NCI-H1417 treated with DMSO at 0.1 percent for 48 hours (cell line): ENCODE measurements at places on chromosomes 13 and 19.

DNA sequence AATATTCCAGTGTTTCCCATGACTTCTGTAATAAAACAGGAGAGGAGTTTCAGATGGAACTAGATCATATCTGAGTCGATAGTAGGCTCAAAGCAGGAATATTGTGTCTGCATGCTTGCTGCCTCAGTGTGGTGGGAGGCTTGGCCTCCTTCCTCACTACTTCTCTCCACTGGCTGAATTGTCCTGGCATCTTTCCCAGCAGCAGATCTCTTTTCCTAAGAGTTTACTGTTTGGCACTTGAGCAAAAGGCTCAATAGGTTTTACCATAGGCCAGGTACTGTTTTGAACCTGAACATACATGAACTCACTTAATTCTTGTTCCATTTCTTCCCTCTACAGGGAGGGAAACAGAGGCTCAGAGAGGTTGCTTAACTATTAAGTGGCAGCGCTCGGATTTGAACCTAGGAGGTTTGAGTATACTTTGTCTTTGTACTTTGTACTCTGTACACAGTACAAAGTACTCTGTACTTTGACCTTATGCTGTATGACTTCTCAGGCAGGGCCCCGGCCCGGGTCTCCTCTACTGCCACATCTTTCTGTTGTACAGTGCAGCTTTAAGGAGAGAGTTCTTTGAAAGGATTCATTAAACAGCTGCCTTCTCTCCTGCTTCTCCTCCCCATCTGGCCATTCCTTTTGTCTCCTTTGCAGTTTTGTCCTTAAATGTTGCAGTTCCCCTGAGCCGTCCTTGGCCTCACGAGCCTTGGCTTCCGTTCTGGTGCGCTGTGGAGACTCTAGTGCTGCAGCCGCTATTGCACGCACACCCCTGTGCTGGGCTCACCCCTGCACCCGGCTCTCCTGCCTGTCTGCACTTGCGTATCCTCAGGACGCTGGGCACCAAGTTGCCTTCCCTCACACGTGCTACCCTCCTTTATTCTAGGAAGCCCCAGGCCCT, 8.1 kb downstream of the B3GLCT start:
- no peak for DNase-seq

DNA sequence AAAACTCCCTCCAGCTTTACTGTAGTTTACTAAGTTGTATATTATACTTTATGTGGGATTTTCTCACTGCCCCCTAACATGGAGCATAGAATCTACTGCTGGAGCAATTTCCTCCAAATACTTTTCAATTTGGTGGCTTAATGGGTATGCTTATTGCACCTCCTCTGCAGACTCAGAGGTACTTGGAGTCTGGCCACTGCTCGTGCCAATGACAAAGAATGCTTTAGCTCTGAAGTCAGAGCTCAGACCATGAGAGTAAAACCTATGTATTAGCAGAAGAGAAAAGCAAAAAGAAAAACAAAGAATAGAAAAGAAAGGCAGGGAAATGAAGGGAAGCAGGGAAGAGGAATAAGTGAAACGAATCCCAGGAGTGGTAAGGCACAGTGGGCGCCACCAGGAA, 71.9 kb downstream of the SUCLA2 start:
- DNase-seq = no peak

- DNase-seq = no peak
Measured at GRCh38 chr13:109939180-109939579, 152.8 kb upstream of the IRS2 start.

GRCh38 chr19:49589502-49589905, 1.5 kb upstream of the PRR12 start:
- no peak for DNase-seq

DNA sequence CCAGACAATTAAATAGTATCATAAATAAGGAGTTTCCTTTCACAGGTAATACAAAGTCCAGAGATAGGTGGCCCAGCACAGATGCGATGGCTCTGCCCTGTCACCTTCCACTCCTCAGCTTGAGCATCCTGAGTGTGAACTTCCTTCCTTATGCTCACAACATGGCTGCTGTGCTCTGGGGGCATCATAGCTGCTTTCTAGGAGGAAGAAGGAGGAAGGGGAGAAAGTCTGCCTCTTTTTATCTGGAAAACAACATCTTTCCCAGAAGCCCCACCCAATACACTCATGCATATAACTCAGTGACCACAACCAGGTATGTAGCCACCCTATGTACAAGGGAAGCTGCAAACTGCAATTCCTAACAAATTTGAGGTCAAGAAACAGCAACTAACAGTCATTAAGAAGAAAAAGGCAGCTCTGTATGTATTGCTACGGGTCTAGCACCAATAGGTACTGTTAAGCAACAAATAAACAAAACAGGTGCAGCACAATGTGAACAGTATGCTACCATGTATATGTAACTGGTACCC, 201.2 kb upstream of the UBL3 start:
- no peak for DNase-seq

- no peak for DNase-seq
Measured at GRCh38 chr13:50400035-50400726, 384.9 kb downstream of the KCNRG start.

- DNase-seq = no peak
Measured at GRCh38 chr13:73303851-73304250, 245.0 kb downstream of the KLF5 start.

- no peak for DNase-seq
Measured at GRCh38 chr13:27980280-27980998, 8.1 kb downstream of the URAD start.

DNA sequence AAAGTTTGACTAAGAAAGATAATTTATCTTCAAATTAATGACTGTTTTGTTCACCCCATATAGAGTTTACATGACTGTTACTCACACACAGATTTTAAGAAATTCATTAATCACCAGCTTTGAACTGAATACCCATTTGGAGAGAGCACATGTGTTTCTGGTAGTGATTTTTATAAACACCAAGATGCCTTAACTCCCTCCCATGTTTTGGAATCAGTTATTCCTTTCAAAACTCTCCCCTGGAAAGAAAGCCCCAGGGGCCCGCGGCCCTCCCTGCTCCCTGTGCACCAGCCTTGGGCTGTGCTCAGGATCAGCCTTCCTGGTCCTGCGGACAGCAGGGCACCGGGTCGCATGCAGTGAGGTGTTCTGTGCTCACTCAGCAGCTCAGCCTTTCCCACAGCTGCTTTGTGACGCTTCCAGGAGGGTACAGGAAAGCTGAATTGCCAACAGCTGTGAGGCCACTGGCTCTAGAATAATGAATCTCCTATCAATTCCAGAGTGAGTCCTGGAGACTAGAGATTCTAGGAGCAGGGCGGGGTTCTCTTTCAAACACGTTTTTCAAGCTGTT, 483.2 kb downstream of the EFNB2 start:
- DNase-seq = no peak

- DNase-seq = no peak
Measured at GRCh38 chr13:113211774-113212173, 2.4 kb downstream of the CUL4A start.

DNA sequence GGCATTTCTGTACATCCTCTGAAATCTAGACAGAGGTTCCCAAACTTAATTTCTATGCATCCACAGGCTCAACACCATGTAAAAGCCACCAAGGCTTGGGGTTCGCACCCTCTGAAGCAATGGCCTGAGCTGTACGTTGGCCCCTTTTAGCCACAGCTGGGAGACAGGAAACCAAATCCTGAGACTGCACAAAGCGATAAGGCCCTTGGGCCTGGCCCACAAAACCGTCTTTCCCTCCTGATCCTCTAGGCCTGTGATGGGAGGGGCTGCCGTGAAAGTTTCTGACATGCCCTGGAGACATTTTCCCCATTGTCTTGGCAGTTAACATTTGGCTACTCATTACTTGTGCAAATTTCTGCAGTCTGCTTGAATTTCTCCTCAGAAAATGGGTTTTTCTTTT, 766.4 kb downstream of the GPC5 start:
- no peak for DNase-seq

- no peak for DNase-seq
Measured at GRCh38 chr19:48964205-48965039, 687 bp upstream of the FTL start.

DNA sequence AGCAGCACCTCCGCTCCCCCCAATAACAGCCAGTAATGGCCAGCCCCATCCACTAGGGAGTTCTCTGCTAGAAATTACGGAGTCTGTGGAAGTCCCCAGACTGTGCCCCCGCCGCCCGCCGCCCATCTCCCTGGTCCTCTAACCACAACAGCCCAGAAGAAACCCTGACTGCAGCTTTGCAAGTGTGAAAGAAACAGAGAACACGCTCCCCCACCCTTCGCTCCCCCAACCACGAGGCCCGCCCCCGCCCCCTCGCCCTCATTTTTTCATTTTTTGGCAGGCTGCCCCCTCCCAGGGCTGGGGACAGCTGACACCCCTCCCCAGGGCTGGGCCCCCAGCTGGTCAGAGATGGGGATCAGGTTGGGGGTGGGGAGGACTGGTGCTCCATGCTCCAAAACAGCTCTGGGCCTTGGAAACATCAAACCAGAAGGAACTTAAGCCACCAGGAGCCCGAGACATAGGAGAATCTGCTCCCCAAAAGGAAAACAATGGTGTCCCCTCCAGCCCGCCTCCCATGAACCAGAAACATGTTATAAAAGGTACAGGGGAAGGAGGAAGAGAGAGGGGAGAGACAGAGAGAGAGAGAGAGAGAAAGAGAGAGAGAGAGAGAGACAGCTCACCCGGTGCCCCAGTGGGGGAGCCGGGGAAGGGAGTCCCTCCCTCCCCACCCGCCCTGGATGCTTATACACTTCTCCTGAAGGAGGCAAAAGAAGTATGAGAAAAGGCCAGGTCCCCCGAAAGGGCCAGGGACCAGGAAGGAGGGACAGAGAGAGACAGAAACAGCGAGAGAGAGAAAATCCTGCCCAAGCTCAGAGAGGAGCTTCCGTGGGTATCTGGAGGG, 29.8 kb upstream of the ASF1B start:
- DNase-seq = no peak

GRCh38 chr19:10343495-10343894, 4.1 kb upstream of the ICAM3 start:
- no peak for DNase-seq

DNA sequence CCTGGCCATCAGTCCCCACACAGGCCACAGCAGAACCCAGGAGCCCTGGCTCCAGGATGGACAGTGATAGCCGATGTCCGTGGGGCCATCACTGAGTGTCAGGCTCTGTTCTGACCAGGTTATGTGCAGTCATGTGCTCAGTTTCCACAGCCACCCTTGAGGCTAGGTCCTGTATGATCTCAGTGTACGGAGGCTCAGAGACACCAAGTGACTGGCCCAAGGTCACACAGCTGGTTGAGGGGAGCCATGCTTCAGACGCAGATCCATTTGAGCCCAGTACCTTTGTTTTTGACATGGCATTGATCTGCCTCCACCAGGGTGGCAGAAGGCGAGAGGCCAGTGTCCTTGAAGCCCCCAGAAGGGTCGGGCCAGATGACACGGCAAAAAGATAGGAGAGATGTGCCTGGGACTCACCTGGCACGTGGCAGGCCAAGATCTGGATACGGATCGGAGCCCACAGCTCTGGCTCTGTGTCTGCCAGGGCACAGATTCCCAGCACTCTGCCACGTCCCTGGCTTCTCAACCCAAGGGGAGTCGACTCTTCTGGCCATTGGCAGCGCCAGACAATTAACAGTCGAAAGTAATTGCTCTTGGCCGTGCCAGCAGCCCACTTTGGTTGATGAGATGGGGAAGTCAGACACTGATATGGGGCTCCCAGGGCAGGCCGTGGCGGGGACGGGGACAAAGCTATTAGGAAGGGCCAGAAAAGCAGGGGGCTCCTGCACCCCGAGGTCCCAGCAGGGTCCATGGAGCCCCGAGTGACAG, 15.6 kb downstream of the EVI5L start:
- DNase-seq = no peak

DNA sequence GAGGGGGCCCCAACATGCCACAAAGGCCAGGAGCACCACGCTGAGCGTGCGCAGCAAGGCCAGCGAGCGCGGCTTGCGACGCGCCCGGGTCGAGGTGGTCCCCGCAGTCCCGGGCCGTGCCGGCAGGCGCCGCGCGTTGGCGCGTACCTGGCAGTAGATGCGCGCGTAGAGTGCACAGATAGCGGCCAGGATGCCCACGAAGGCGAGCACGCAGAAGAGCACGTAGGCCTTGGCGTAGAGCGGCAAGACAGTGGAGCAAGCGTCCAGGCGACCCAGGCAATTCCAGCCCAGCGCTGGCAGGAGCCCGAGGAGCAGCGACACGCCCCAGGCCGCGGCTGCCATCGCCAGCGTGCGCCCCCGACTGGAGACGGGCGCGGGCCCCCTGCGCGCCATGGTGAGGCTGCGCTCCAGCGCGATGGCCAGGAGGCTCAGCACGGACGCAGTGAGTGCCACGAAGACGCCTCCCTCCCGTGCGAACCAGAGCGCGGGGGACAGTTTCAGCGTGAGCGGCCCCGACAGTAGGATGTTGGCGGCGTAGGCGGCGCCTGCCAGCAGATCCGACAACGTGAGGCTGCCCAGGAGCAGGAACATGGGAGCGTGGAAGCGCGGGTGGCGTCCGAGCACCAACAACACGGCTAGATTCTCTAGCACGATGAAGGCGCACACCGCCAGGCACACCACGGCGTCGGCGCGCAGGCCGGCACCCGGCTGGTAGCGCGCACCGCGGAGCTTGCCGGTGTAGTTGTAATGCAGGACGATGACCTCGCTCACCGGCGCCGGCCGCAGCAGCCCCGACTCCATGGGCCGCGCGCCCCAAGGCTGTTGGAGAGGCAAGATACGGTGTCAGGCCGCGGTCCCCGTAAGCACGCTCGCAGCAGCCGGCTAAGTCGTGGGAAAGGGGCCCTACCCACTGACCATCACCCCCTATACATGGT, 2.8 kb downstream of the S1PR5 start:
- DNase-seq = no peak

GRCh38 chr19:3975637-3976087, 4.8 kb upstream of the DAPK3 start:
- no peak for DNase-seq

GRCh38 chr19:2426611-2427428, 566 bp downstream of the TIMM13 start:
- DNase-seq = no peak

DNA sequence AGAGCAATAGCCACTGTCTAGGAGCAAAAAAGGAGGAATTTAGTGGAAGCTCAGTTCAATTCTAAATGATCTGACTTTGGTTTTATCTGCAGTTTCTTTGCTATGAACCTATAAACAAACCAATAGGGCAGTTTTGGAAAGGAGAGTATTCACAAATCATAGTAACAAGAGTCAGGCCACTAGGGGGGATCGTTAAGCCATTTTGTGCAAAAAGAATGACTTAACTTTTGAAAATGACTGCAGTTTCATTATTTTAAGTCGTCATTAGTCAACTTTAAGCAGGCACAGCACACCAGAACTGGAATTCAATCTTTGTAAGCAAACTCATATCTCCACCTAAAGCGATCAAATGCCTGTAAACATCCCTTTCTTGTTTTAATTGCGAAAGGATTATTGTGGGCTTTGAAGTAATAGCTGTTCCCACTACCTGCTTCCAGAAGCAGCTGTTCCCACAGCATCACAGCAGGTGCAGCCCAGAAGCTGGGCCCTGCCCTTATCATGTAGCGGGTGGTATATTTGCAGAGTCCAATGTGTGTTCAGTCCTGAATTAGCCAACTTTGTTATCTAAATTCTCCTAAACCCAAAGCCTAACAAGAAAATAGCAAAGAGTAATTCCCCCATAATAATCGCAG, 51.5 kb downstream of the SOX21 start:
- DNase-seq = peak; percentile 51
